ENCODE measurements at places on chromosomes 11 and 22. TPM values are rescaled to one million over a fixed set of nuclear protein-coding genes. Genes with fewer than 3 reads are reported as not detected.

LMO2 gene
- total RNA-seq = not detected

PRRG4 gene
- total RNA-seq = 0.13 TPM

LRRC32 gene
- total RNA-seq = not detected

DHCR7 gene
- total RNA-seq = 32.4 TPM

SHISAL1 gene
- total RNA-seq = 49.6 TPM

LRP4 gene
- not detected for total RNA-seq

CRYBB2 gene
- total RNA-seq = not detected

INPP5J gene
- not detected for total RNA-seq

PGA3 gene
- not detected for total RNA-seq

SLC35E4 gene
- 12.5 TPM for total RNA-seq

FAM227A gene
- not detected for total RNA-seq

KCNQ1 gene
- not detected for total RNA-seq

GRCh38 chr11:34600339-34601084 is 20.4 kb upstream of the EHF start:
- peak; percentile 91 for DNase-seq

- DNase-seq = peak; percentile 96
Observed at GRCh38 chr22:17576470-17576869, 13.2 kb downstream of the SLC25A18 start.

DNA sequence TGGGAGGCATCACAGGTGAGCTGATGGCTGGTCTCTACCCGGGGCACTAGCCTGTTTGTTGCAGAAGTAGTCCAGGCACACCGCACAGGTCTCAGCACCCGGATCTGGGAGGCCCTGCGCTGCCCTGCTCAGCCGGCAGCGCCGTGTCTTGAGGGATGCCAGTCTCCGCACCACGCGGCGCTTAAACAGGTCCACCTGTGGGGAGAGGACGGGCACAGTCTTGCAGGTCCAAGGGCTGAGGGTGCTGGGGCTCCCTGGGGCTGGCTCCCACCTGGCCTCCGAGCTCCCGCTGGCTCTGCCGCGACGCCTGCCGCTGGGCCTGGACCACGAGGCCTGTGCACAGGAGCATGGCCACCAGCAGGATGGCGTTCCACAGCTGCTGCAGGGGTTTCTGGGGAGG is 7.2 kb downstream of the RNF215 start:
- DNase-seq = no peak

DNA sequence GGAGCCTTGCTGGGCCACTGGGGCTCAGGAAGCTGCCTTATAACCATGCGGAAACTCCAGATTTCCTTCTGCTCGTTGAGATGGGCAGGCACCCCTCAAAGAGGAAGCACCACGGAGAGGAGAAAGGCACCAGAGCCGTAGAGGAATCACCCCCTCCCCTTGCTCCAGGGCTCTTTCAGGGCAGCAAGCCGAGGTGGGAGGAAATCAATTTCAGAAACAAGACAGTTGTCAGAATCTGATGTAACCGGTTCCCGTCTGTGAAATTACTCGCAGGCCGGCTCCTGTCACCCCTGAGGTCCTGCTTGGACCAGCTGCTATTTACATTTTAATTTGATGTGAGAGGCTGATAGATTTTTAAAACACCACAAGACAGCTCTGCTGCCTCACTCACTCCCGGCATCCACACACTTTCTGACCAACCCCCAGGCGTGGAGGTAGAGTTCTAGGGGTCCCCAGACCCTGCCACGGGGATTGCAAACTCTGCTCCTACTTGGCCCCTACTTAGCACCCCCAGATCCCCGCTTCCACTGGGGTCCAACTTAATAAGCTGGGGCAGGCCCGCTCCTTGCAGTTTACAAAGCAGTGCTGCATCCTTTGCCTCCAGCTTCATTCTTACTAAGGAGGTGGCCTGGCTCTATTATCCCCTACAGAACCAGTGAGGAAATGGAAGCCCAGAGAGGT is 162.5 kb downstream of the CEP164 start:
- no peak for DNase-seq

DNA sequence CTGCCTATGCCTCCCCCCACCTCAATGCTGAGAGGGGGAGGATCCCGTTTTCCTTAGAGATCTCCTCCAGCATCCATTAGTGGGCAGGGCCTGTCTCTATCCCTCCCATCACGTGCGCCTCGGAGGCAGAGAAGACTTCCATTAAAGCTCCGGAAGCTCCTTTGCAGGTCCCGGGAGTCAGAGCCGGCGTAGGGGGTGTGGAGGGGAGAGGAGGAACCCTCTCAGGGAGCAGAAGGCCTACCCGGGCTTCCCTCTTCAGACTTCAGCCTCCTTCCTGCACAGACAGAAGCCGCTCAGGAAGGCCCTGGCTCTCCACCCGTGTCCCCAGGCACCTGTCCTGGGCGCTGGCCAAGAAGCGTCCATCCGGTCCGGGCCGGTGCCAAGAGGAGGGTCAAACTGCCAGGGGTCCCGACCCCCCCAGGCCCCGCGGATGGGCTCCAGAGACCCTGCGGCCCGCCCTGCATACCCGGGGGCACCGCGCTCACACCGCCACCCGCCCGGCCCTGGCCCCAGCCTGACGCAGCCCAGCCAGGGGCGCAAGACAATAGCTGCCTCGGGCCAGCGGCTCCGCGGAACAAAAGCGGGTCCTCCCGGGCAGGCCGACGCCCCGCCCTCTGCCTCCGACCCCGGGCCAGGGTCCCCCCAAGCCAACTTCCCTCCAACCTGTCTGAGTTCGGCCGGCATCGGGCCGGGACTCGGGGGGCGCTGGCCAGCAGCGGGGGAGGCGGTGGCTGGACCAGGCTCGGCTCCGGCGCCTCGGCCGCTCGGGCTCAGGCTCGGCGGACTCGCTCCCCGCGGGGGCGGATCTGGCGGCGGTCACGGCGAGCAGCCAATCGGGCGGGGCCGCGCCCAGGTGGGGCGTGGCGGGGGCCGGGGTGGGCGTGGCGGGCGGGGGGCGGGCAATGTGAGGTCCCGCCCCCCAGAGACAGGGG is 29.9 kb downstream of the ARVCF start:
- peak; percentile 65 for DNase-seq

GRCh38 chr11:130171534-130171933 is 12.0 kb downstream of the ST14 start:
- DNase-seq = no peak

- no peak for DNase-seq
Observed at GRCh38 chr11:124098141-124098540, 17.1 kb upstream of the VWA5A start.

DNA sequence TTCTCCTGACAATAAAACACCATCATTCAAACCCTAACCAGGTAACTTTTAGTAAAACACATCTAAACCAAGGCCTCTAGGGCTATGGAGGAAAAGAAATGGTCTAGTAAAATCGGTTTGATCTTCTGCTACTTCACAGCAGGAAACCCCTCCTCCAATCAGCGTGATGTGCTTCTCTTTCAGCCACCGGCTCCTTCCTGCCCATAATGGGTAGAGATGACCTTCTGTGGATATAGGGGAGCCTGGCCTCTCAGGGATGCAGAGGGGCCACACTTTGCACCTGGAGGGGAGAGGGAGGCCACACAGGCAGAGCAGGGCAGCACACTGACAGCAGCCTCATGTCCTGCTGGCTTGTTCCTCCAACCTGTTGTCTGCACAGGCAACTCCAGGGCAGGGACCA is 6.9 kb downstream of the EHD1 start:
- no peak for DNase-seq

DNA sequence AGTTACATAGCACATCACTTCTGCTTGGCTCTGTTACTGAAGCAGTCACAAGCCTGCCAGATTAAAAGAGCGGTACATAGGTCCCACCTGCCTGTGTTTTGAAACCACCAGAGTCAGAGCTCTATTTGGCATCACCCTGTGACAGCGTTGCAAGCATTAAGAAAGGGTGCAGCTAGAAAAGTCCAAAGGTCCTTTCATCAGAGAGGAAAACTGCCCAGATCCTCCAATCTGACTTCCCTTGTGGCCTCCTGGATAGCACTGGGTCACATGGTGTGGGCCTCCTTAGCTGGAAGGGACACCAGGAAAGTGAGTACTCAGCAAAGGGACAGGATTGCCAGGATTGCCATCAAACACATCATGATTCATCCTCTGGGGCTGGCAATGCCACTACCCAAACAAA is 22.9 kb downstream of the STX3 start:
- DNase-seq = no peak

DNA sequence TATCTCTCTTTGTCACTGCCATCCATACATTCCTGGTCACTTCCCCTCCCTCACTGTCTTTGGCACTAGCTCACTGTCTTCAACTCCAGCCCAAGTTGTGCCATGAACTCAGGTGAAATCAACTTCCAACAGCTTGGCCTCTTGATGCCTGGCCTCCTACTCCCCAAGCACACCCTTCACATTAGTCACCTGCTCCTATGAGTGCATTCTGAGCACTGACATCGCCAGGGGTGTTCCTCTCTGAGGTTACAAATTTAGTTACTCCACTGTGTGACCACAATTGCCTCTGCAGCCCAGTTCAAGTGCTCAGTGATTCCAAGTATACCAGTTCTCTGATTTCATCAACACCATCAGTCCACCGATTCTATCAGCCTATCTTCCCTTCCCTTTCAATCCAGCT is 10.8 kb downstream of the DRD2 start:
- no peak for DNase-seq

DNA sequence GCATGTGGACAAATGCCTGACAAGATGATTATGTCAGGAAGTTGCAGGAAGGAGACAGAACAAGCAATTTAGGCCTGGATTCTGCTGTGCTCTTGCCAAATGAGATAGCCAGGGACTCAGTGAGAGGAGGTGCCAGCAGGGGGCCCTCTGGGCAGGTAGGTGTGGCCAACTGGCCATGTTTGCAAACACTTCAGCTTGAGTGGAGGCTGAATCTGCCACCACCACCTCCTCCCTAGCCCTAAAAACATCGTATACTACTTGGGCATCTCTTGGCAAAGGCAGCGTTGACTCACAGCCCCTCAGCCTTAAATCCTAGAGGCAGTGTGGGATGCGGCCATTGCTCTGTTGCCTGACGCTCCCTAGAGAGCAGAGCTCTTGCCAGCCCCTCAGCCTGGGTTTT is 95.1 kb upstream of the PLET1 start:
- DNase-seq = peak; percentile 98

GRCh38 chr11:120391292-120391691 is 55.1 kb downstream of the ARHGEF12 start:
- DNase-seq = no peak

DNA sequence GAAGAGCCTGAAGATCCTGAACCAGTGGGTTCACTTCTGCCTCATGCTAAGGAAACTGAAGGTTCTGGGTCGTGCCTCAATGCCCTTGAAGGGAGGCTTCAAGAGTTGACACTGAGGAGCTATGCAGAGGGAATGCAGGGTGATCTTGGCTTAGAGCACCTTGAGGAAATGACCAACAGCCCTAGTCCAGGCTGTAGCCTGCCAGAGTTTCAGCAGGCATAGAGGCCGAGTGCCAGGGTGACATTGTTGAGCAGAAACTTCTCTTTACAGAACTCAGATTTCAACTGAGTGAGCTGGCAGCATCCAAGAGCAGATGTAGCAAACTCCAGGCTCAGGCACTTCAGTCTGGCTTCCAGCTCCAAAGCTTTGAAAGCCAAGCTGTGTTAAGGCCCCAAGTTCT is 23.1 kb upstream of the CAPRIN1 start:
- DNase-seq = peak; percentile 93

DNA sequence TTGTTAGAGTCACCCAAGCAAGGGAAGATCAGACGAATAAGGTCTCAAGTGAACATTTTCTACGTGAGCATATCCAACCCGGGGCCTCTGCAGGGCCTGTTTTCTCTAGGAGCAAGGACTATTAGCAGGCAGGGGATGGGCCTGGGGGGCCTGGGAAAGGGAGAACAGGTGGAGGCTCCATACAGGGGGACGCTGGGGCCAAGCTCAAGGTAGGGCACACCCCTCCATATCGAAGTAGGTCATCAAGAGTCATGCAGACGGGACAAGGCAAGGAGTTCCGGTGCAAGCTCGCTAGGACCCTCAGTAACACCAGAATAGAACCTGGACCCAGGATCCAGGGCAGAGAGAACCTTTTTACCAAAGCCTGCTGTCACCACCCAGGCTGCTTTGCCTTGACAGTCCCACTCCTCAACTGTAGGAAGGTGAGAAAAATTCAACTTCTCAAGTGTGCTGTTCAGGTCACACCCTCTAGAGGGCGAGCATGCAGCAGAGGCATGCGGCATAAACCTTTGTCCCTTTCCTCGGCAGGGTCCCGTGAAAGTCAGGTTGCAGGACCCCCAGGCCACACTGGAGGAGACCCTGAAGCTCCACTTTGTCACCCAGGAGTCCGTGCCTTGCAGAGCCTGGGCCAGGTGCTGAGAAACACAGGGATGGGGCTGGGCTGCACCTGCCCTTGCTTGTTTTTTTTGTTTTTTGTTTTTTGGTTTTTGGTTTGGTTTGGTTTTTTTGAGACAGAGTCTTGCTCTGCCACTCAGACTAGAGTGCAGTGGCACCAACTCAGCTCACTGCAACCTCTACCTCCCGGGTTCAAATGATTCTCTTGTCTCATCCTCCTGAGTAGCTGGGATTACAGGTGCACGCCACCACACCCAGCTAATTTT is 8.6 kb upstream of the APOBEC3B start:
- DNase-seq = peak; percentile 11

GRCh38 chr11:95035316-95035715 is 10.3 kb downstream of the KDM4E start:
- no peak for DNase-seq

- DNase-seq = no peak
Observed at GRCh38 chr11:63427971-63428508, 58.5 kb downstream of the SLC22A9 start.

GRCh38 chr11:74325649-74326645 is 14.5 kb upstream of the P4HA3 start:
- DNase-seq = peak; percentile 83

GRCh38 chr11:62909107-62909894 is 11.9 kb downstream of the CHRM1 start:
- peak; percentile 91 for DNase-seq

DNA sequence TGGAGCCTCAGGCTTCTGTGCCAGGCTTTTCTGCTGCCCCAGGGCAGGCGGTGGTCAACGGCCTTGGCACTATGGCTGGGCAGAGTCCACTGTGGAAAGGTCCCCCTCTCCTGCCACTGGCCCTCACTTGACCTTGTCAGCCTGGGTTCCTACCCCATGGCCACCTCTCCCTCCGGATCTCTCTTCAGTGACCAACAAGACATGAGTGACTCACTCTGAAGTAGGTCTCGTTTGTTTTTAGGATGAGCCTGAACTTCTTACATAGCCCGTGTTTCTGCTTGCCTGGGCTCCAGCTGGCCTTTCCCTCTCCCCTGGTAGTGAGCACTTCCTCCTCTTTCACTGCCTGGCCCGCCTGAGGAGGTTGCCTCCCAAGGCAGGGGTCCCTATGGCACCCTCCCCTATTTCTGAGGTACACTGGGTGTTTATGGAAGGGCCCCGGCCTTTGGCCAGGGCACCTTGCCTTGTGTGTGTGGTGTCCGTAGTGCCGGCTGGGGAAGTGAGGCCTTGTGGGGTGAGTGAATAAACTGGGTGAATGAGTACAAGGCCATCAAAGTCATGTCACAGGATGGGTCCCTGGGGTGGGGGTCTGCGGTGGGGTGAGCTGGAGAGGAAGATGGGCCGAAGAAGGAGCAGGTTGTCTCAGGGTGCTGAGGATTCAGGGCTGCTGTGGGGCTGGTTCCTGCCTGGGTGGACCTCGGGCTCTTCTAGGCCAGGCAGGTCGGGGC is 5.0 kb downstream of the SHANK3 start:
- DNase-seq = no peak

GRCh38 chr22:41696703-41697102 is 2.6 kb upstream of the MEI1 start:
- DNase-seq = no peak

GRCh38 chr22:29224859-29225410 is 19.2 kb downstream of the EMID1 start:
- no peak for DNase-seq

All from MG63 (cell line).